Activated T-helper 1 cell treated with anti-CD3 and anti-CD28 coated beads, Interleukin-2, amount 50 U/mL, for 16 hours (primary cell): ENCODE measurements at places on chromosomes 5 and 9.

GRCh38 chr5:125487231-125487630, 740.8 kb upstream of the ZNF608 start:
- no peak for DNase-seq

- DNase-seq: no peak
Observed at GRCh38 chr9:40913096-40913719, 215.3 kb downstream of the FOXD4L6 start.

DNA sequence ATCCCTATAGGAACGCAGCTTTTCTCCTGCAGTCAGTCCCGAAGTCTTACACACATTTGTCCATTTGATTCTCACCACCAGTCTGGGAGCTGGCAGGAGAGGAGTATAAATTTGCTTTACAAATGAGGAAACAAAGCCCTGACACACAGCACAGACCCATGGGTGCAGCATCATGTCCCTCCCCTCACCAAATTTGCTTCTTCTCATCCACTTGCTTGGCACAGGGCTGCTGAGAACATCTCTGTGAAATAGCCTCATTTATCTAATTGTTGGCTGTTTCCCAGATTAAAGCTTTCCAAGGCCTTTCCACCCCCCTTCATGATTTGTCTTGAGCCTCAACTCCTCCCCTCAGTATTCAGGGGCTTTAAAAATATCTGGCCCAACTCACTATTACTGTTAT, 11.3 kb upstream of the ADRB2 start:
- no peak for DNase-seq

GRCh38 chr5:76561959-76562358, 61.2 kb downstream of the F2RL2 start:
- no peak for DNase-seq

GRCh38 chr5:98004463-98004862, 769.0 kb upstream of the RGMB start:
- DNase-seq: no peak

GRCh38 chr9:4086119-4087090, 213.5 kb downstream of the GLIS3 start:
- DNase-seq: no peak

GRCh38 chr5:9033524-9033923, 512.4 kb downstream of the SEMA5A start:
- DNase-seq: no peak

- DNase-seq: no peak
Observed at GRCh38 chr9:4495537-4495936, 5.3 kb downstream of the SLC1A1 start.

GRCh38 chr5:157479166-157479565, 19.2 kb downstream of the NIPAL4 start:
- DNase-seq: no peak

DNA sequence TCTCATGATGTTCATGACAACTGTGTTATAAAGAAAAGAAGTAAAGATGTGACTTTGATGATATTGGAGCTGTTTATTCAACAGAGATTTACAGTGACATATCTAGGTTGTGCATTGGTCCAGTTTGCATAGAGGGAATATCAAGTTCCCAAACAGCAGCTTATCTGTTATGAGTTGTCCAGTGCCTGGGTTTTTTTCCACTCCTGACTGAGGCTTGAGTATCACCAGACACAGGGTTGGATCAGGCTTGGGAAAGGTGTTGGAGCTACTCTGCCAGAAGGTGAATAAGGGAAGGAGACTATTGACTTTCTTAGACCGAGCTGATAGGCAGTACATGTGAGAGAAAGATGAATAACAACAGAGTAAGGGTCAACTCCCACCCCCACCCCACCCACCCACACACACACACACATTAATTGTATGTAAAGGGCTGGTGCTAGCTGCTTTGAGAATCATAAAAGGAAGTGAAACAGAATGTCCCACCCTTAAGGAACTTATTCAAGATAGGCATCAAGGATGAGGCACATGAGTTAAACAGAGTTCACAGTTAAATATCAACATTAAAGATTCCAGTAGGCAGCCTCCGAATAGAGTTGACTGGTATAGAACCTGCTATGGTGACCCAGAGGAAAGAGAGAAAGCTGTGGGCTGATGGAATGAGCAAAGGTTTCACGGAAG, 33.0 kb upstream of the RASGRF2 start:
- no peak for DNase-seq

DNA sequence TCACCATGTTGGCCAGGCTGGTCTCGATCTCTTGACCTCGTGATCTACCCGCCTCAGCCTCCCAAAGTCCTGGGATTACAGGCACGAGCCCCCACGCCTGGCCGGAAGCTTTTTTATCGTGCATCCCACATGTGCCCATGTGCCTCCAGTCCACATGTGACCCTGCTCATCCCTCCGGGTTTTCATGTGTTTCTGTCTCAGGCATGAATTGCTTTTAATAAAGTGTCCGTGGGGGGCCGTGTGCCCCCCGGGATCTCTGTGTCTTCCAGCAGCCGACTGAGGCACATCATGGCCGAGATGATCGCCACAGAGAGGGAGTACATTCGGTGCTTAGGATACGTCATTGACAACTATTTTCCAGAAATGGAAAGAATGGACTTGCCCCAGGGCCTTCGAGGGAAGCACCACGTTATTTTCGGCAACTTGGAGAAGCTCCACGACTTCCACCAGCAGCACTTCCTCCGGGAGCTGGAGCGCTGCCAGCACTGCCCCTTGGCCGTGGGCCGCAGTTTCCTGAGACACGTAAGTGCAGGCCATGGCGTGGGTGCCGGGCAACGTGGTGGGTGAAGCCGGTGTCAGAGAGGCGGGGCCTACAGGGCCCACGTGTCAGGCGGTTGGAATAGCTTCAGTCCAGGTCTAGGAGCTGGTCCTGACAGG, 22.1 kb upstream of the LRRC14B start:
- DNase-seq: no peak

- DNase-seq: no peak
Observed at GRCh38 chr9:93684161-93684765, 107.9 kb downstream of the PHF2 start.

- DNase-seq: no peak
Observed at GRCh38 chr9:21399956-21400355, 9.0 kb upstream of the IFNA8 start.

DNA sequence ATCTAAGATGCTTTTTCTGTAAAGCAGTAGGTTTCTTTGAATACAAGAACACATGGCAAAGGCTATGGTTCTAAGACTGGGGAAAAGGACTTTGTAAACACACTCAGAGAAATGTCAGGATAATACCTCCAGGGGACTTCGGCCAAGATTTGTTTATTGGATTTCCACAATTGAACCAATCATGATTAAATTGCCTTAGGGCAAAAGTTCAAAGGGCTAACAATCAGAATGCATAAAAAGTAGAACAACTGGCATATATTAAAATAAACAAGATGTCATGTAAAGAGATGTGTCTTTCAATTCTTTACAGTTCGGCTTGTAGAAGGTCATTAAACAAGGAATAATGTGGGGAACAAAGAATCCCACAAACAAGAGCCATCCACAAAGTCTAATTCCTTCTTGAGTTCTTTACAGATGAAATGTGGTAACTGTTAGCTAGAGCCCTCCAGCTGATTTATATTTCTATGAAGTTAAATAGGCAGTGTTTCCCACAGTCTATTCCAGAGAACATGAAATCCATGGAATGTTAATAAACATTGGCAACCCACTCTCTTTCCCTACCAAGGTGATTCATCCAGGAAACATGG, 565.5 kb downstream of the ZNF608 start:
- no peak for DNase-seq

DNA sequence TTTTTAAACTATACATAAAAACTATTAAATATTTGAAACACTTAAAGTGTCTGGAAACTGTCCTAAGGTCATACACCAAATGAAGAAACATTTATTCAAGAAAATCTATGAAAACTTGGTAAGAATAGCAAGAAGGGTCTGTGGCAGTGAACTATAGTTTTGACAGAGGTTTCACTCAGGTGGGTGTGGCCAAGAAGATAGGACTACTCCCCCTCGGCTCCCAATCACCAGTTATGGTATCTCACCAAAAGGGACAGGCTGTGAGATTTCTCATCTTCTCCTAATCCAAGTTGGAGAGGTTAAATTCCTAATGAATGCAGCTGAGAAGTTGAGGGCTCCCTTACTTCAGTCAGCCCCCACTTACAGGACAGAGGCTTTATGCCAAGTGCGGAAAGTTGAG, 2.9 kb downstream of the ARSK start:
- no peak for DNase-seq

DNA sequence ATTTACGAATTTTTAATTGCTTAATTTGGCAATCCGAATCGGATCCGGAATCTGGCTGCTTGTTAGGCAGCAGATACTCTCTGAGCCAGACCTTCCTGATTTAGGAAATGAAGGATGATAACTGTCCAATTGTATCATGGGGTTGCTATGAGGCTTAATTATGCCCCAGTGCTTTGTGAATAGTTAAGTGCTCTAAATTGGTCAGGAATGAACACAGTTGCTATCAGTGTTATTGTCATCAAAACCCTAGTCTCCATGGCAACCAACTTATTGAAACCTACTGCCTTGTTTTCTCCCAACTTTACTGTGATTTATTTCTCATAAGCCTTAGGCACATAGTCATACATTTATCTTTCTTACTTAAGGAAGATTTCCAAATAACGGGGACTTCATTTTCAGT, 47.9 kb downstream of the MAMDC2 start:
- DNase-seq: no peak

DNA sequence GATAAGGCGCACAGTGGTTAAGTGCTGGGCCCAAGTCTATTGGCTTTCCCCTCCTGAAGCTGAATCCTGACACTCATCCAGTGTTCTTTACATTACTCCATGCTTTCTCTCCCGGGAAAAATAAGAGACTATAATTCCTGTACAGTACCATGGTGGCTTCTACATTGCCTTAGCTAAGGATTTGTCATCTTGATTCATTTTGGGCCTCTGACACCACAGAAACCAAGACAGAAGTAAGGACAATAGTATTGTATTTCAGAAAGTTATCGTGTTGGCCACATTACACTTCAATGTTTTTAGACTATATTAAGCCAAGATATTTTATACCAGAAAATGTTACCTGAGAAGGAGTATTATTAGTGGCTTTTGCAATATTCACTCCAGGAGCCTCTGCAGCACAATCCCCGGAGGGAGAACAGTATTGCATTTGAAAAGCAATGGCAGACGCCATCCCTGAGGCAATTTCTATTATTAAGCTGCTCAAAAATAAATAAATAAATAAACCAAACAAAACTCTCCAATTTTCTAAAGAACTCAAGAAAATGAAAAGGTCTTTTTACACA, 267.9 kb downstream of the ENC1 start:
- DNase-seq: no peak

- no peak for DNase-seq
Observed at GRCh38 chr5:179143446-179143845, 83.3 kb downstream of the ZNF354C start.

DNA sequence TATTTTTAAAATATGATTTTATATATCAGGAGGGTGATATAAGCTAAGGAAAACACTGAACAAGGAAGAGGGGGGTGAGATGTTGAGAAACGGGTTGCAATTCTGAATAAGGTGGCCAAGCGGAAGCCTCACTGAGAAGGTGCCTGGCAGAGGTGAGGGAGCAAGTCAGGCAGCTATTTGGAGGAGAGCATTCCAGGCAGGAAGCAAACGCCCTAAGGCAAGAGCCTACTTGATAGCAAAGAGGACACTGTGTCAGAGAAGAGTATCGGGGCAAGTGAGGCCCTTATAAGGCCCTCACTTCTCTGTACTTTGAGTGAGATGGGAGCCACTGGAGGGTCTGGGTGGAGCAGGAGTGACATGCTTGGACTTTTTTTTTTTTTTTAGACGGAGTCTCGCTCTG, 8.0 kb upstream of the CTNNA1 start:
- DNase-seq: no peak

- no peak for DNase-seq
Observed at GRCh38 chr9:131886826-131887225, 146.9 kb upstream of the RAPGEF1 start.

DNA sequence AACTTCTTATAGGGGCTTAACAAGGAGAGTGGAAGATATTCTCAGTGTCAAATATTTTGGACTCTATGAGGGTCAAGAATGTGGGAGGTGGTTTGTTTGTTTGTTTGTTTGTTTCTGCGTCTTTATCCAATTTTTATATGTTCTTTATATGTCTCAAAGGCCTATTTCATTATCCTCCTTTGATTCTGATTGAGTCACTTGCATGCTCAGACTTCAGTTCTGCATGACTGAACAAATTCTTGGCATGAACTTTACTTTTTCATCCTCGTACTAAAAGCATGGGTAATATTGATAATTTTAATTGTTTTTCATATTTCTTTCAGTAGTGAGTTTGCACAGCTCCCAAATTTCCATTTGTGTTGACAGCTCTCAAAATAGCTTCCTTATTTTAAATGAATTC, 19.2 kb upstream of the ERBIN start:
- DNase-seq: no peak

DNA sequence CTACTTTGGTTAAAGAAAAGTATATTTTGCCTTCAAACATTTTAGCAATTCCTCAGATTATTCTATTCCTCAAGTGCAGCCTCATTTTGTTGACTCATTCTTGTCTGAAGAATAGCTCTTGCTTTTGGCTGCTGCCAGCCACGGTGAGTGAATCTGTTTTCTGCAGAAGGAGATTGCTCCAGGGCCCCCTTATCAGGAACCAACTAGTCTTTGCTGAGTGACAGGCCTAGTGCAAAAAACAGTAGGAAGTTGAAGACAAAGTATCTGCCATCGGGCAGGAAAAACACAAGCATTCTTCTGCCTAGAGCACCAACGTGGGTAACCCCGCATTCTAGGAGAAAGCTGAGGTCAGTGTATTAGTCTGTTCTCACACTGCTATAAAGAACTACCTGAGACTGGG, 42.3 kb downstream of the ZNF883 start:
- no peak for DNase-seq

DNA sequence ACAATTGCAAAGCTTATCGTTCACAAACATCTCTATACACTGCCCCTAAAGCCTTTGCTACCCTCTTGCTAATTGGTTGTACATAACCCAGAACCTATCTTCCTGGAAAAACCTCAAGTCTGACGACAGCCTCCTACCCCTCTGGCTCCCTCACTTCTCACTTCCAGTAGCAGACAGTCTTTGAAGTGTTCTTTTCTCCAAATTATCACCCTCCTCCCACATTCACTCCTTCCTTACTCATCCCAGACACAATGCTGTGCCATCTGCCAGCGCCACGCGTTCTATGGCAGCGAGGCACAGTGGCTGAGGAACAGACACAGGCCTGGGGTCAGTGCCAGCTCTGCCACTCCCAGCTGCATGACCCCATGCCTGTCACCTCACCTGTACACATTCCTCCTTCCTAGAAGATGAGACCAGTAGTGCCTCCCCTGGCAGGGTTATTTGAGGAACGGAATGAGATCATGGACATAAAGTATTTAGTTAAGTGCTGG, 27.7 kb downstream of the CLTA start:
- no peak for DNase-seq
